Stimulated activated CD8-positive, alpha-beta memory T cell treated with anti-CD3 and anti-CD28 coated beads, Interleukin-2, amount 100 ng/mL, for 1 hour (primary cell): ENCODE measurements at places on chromosomes 13 and 19.

GRCh38 chr19:46890423-46891170 lies 29.8 kb downstream of the ARHGAP35 start:
- DNase-seq, result no peak

GRCh38 chr19:647566-648284 lies 8.0 kb downstream of the FGF22 start:
- no peak for DNase-seq

GRCh38 chr13:31982124-31982523 lies 49.5 kb upstream of the FRY start:
- DNase-seq, result no peak

DNA sequence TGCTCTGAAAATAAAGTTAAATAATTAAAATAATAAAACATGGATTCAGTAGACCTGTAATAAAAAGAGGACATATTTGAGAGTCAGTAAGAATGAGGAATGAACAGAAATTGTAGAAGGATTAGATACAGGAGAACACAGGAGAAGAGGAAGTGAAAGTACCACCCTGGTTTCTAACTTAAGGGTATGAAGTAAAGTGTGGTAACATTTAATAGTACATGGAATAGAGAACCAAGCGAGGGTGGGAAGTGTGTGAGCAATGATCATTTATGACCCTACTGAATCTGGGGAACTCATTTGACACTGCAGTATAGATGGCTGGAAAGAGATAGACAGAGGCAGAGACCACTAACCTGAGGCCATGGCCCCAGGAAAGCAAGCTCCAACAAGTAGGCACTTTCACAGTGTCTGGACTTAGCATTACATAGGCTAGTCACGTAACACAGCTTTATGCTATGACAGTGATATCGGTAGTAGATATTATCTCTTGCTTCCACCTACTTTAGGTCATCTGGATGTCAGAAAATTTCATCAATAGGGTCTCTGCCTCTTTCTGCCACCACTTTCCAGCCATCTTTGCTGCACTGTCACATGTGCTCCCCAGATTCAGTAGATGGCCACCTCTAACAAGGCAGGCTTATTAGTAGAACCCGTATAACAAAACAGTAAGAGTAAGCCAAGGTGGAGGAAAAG lies 633.9 kb upstream of the MIR17HG start:
- no peak for DNase-seq

DNA sequence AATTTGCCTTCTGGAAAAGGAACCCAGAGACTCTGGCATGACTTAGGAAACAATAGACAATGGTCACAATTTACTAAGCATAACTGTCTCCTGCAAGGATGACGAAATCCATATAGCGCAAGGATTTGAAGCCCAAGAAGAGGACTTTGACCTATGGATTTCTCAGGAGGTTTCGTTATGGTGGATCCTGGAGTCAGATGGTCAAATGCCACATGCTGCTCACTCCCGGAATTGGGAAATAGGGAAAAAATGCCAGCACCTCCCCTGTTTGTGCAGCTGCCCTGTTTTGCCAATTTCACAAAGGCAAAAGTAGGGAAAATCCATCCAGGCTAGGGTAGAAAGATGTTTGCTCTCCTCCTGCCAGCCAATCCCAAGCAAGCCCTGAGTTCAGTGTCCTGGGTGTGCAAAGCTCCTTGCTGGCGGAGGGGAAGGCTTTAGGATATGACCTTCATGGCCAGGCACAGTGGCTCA lies 23.4 kb downstream of the RDH8 start:
- DNase-seq, result no peak

DNA sequence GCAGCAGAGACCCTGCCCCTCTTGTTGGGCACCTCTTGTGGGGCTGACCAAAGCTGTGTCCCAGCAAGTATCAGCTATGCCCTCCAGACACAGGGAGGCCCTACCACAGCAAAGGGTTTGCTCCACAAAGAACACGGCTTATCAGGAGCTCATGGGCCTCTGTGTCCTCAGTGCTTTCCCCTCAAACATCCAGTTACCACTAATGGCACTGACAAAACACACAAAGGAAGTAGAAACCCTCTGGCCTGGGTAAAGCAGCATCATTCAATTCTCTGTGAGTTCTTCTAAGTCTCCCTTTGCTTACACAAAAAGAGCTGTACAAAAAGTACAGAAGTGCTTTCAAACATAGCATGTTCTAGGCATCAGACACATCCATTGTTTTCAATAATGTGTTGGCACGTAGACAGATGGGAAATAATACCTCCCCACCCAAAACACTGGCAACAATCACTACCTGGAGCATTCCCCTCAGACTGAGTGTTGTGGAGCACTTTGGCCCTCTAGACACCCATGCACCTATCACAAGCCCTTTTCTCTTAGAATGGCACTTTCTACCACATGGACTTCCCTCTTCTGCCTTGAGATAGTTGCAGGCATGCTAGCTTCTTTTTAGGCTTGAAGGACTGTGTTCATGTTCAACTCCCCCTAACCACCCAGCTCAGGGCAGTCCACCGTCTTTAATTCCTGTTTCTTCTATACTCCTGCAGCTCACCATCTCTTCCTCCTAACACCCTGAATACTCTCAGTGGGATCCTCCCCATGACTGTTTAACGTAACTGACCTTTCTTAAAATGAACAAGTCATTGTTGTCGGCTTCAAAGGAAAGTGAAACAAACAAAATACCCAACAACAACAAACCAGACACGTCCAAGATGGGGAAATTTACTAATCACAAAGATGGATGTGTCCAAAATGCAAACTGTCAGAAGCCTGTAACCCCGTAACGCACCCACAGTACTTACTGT lies 43.5 kb downstream of the ATP7B start:
- DNase-seq, result no peak

GRCh38 chr13:57418067-57418677 lies 213.4 kb upstream of the PCDH17 start:
- DNase-seq, result no peak

- DNase-seq, result peak; percentile 0
Observed at GRCh38 chr13:40666933-40667621, 636 bp upstream of the FOXO1 start.

DNA sequence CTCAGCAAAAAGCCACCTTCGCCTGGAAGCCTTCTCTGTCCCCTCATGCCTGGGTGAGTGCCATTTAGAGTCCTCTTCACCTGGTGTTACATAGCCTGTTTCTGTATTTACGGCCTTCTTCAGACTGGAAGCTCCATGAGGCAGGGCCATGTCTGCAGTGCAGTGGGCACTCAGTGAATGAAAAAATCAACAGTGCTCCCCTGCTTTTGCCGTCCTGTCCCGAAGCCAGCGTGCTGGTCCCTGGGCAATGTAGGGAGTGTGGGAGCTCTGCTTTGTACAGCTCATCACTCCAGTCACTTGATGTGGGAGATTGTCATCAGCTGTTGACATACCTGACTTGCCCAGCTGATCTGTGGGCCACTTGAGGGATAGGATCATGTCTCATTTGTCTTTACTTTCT lies 129.0 kb upstream of the TSHZ3 start:
- no peak for DNase-seq

DNA sequence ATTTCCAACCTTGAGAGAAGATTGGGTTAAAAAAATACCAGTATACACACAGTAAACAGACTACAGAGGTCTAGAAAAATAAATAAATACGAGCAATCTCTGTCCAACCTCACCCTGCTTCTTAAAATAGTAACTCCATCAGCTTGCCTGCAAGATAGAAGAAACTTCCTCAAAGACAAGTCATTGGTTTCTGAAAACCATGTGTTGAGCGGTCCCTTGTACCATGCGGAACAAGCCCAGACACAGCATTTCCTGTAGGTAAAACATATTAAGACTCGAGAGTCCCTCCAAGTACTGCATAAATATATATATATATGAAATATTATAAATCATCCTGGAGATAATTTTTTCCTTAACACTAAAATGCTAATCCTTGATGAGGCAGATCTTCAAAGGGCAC lies 157.4 kb downstream of the MZT1 start:
- DNase-seq, result no peak

DNA sequence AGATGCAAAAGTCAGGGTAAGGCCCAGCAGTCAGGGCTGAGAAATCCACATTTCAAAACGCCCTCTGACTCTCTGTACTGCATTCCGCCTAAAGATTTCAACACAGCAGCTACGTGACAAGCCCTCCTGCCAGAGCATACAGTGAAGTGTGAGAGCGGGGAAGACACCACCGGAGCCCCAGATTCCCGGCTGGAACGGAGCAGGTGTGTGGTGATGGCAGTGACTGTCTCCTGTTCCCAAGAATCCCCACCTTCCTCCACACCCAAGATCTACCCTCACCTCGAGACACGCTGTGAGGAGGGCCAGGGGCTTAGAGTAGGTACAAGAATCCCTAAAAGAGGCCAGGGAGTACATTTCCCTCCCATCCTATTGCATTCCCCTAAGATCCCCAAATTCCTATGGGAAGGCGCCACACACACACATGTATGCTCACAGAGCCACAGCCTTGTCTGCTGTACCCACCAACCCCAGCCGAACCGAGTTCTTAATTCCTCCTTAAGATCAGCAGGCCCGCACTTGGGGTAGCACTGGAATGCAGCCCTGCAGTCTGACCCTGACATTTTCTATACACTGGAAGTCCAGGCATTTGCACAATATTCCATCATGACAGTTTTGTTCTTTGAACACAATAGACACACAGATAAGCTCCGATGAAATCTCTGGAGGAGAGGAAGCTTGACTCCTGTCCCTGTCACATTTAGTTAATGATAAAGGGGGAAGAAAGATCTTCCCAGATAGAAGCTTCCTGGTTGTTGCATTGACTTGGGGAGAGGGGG lies 102.9 kb downstream of the FOXO1 start:
- DNase-seq, result no peak

DNA sequence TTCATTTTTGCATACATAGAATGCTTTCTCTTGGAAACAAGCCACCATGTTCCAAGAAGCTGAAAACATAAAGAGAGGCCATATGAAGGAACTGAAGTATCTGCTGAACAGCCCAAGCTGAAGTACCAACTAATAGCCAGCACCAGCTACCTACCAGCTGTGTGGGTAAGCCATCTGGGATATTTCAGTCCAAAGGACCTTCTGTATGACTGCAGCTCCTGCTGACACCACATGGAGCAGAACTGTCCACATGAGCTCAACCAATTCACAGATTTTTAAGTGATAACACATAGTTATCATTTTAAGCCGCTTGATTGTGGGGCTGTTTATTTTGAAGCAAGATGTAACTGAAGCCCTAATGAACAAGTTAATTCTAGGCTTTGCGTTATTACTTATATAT lies 621.1 kb upstream of the KLHL1 start:
- no peak for DNase-seq

DNA sequence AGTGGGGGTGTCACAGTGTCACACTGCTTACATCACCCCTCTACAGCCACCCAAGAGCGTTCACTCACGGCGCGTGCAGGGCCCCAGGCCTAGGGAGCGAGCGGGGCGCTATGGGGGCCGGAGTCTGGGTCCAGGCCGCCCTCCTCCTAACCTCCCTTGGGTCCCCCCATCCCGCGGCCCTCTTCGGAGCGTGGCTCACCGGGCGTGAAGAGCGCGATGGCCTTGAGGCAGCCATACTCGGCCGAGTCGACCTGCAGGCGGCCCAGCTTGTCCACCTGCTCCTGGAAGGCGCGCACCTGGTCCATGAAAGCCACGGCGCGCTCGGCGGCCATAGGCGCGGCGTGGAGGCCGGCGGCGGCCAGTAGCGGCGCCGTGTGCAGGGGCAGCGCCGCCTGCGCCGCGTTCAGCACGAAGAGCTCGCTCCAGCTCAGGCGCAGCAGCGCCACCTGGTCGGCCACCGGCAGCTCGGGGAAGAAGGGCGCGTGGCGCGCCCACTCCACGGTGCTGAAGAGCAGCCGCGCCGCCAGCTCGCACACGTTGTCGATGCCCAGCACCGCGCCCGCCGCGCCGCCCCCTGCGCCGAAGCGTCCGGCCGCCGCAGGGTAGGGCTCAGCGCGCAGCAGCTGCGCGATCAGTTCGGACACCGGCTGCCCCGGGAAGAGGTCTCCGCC lies 9.4 kb downstream of the OCEL1 start:
- peak; percentile 56 for DNase-seq

DNA sequence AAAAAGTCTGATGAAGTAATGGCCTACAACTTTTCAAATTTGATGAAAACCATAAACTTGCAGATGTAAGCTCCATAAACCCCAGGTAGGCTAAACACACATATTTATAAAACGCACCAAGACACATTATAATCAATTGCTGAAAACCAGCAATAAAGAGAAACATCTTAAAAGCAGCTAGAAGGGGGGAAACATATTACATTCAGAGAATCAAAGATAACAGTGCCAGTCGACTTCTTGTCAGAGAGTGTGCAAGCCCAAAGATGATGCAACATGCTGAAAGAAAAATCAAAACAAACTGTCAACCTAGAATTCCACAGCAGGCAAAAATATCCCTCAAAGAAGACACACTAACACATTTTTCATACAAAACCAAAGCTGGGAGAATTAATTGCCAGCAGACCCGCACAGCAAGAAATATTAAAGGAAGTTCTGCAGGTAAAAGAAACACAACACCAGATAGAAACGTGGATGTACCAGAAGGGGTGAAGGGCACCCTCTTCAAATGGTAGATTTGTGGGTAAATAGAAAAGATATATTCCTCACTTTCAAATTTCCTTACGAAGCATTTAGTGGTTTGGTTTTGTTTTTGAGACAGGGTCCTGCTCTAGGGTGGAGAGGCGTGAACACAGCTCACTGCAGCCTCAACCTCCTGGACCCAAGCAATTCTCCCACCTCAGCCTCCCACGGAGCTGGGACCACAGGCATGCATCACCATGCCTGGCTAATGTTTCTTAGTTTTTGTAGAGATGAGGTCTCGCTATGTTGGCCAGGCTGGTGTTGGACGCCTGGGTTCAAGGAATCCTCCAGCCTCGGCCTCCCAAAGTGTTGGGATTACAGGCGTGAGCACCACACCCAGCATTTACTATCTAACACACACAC lies 16.5 kb upstream of the ATP1A3 start:
- DNase-seq, result no peak

DNA sequence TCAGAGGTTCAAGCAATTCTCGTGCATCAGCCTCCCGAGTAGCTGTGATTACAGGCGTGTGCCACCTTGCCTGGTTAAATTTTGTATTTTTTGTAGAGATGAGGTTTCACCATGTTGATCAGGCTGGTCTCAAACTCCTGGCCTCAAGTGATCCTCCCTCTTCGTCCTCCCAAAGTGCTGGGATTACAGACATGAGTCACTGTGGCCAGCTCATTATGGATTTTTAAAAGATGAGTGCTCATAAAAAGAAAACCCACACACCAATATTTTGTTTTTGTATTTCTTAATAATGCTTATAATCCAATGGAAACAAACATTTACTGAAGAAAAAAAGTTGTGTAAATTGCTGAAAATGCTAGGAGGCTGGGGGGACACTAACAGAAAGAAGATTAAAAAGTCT lies 5.0 kb upstream of the MICU2 start:
- no peak for DNase-seq

- no peak for DNase-seq
Observed at GRCh38 chr13:107461751-107462150, 753.6 kb downstream of the LIG4 start.
